CD4-positive, alpha-beta T cell treated with Interferon alpha-2 for 1 hour (primary cell): ENCODE measurements at places on chromosomes 2 and 18.
A peak's percentile ranks its signal among the peaks of the same experiment; 100 is the strongest.

DNA sequence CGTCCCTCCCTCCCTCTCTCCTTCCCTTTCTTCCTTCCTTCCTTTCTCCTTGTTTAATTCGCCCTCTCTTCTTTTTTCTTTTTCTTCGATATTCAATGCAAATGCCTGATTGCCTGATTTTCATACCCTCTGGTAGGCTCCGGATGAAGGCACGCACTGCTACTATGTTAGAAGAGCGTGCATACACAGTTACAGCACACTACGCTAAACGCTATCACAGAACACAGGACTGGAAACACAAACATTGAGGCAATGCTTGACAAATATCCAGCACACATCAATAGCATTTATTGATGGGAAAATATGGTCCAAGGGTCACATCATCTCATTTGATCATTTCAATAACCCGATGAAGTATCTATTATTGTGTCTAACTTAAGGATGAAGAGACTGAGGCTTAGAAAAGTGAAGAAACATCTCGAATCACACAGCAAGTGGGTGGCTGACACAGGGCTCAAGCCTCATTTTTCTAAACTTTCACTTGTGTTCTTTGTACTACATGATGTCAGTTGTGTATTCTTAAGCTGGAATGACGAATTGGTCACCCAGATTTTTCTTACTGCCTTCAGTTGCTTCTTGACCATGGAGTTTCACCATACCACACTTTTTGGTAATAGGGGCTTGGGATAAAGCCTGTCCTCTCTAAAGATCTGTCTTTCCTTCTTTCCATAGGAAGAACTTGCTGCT, 101.8 kb downstream of the TRIB2 start:
- no peak for DNase-seq

DNA sequence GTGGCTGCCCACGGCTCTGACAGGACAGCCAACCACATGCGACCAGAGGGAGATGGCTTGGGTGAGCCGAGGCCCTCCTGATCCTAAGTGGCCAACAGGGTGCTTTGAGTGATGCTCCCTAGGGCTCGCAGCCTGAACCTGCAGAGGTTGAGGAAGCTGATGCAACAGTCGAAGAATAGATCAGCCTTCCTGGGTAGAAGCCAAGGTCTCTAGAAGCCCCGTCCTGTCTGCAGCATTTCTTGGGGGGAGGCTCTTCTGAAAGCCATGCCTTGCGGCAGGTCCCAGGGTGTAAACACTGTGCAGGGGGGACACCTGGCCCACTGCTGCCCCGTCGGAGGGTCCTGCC, 136.4 kb downstream of the HDAC4 start:
- DNase-seq = peak; percentile 31

GRCh38 chr2:54590216-54591120, 133.0 kb upstream of the EML6 start:
- no peak for DNase-seq

DNA sequence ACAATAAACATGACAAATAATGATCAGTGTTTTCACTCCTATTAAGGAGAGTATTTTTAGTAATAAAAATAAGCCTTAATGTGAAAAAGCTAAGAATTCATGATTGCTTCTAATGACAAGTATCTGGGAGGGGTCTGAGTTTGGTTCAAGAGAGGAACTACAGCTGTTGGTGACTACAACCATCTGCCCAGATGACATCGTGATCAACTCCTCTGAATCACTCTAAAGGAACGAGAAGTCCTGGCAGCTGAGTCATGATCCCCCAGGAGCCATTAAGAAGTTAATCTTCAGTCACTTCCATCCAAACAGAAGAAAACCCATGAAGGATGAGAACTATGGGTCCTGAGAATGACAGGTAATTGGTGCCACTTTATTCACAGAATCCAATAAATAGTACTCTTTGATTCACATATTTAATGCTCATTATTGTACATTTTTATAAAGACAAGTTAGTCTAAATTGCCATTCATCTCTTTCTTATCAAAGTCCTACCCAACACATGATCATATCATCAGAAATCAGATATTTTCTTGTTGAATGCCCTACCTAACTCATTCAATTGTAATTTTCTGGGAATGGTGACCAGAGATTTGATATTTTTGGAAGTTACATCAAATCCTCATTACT, 6.8 kb downstream of the TFPI start:
- DNase-seq = no peak

- DNase-seq = no peak
These were observed 14.4 kb downstream of the MGAT5 start for GRCh38 chr2:134268265-134268664.

- no peak for DNase-seq
These were observed 29.4 kb downstream of the LIPG start for GRCh38 chr18:49591271-49591670.
